WTC11 (cell line): ENCODE measurements at places on chromosomes 11 and 22.
A peak's percentile ranks its signal among the peaks of the same experiment; 100 is the strongest.

GRCh38 chr11:93735627-93736026 lies 5.7 kb downstream of the TAF1D start:
- no peak for DNase-seq

DNA sequence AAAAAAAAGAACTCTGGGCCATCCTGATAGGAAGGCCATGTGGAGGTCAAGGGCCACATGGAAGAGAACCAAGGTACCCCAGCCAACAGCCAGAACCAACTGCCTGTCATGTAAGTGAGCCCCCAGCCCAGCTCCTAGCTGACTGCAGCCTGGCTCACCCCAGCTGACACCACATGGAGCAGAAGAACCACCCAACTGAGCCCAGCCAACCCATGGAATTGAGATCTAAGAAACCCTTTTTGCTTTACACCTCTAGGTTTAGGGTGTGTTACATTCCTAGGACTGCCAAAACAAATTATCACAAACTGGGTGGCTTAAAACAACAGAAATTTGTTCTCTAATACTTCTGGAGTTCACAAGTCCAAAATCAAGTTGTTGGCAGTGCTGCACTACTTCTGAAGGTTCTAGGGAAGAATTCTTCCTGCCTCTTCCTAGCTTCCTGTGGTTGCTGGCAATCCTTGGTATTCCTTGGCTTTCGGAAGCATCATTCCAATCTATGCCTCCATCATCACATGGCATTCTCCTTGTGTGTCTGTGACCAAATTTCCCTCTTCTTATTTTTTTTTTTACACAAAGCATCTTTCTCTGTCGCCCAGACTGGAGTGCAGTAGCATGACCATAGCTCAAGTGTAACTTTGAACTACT lies 4.4 kb downstream of the C11orf86 start:
- DNase-seq = no peak

DNA sequence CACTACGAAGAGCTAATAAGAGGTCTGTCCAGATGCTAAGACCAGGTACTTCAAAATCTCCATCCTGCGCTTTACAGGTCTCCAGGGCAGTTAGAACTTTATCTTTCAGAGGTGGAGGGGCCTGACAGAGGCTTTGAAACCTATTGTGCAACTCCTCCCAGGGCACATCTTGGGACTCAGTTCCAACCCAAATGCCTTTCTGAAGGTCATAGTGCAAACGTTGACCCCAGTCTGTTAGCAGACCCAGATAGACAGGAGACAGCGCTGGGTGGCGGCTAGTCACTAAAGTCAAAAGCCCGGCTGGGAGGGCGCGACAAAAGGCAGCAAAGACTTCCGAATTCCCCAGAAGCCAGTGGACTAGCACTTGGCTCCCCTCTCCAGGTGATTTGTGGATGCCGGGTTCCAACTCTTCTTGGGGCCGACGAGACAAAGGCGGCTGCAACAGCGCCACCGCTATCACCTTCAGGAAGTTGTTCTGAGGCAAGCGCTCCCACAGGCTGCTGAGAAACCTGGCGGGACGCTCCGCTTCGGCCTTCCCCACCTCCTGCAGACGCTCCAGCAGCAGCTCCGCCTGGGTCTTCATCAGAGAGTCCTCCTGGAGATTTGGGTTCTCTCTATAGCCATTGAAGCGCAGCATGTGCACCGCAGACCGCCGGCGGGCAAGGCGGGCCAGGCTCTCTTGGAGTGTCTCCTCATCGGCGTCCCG lies 728 bp downstream of the FANCF start:
- peak; percentile 79 for DNase-seq

GRCh38 chr11:119491753-119492510 lies 69.0 kb upstream of the THY1 start:
- DNase-seq = no peak

- no peak for DNase-seq
Measured at GRCh38 chr11:109978895-109979294, 114.3 kb upstream of the ZC3H12C start.

DNA sequence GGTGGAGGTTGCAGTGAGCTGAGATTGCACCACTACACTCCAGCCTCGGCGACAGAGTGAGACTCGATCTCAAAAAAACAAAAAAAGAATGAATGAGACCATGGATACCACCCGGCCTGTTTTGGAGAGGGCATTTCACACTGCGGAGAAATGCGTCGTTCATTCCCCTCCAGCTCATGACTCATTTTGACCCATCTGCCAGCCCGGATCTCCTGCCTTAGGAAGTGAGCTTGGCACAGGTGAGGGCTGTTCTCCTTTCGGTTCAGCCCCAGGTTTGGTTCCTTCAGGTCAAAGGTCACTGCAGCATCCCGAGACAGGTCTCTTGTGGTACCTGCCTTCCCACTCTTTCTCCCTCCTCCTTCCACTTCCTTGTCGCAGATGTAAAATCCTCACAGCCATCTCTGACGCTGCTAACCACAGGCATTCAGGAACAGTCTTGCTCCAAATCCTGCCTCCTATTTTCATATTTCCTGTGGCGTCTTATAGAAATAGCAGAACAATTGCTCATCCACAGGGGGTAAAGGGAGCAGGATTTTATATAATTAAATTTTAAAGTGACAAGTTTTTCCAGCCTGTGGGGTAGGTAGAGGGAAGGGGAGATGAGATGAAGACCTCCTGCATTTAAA lies 517.9 kb downstream of the NTM start:
- no peak for DNase-seq

- DNase-seq = no peak
Measured at GRCh38 chr11:125593114-125593820, 615 bp downstream of the STT3A start.

GRCh38 chr22:19745155-19746101 lies 15.2 kb upstream of the TBX1 start:
- DNase-seq = no peak

DNA sequence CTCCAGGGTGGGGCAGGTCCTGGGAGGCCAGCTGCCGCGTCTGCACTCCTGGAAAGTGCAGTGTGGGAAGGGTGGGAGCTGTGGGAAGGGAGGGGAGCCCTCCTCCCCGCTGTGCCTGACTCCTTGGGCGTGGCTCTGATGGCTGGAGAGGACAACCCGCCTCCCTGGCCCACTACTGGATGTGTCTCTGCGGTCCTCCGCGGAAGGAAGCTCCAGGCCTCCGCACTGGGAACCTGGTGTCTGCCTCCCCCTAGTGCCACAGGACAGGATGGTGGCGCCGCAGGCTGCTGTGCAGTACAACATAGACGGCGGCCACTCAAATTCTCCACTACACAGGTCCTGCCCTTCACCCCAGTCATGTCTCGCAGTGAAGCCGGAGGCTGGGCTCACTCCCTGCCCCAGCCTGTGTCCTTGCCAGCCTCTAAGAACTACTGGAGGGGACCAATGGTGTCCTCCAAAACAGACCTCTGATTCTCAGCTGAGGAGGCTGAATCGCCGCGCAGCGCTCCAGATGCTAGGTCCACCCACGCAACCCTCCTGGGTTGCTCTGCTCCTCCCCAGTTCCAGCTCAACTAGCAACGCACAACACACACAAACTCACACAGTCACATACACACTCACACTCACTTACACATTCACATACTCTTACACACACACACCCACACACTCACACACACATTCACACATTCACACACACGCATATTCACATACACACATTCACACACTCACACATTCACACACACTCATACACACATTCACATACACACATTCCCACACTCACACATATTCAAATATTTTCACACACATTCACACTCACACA lies 12.4 kb upstream of the DSCAML1 start:
- peak; percentile 74 for DNase-seq

DNA sequence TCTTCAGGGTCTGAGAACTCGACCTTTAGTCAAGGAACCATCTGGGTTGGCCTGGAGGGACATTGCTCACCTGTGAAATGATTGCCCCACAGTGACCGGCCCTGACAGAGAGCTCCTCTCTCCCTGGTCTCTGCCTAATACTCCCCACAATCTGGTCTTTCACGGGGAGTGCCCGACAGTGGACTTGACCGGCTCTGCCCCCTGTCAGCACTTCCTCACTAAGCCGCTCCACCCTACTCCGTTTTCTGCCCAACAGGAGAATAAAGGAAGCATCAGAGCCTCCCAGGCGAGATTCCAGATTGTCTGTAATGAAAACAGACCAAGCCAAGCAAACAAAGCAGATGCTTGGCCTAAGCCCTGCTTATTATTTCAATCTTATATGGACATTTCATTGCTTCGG lies 87.8 kb downstream of the FBXO7 start:
- DNase-seq = no peak

GRCh38 chr22:35728639-35729308 lies 11.1 kb downstream of the APOL5 start:
- DNase-seq = no peak

DNA sequence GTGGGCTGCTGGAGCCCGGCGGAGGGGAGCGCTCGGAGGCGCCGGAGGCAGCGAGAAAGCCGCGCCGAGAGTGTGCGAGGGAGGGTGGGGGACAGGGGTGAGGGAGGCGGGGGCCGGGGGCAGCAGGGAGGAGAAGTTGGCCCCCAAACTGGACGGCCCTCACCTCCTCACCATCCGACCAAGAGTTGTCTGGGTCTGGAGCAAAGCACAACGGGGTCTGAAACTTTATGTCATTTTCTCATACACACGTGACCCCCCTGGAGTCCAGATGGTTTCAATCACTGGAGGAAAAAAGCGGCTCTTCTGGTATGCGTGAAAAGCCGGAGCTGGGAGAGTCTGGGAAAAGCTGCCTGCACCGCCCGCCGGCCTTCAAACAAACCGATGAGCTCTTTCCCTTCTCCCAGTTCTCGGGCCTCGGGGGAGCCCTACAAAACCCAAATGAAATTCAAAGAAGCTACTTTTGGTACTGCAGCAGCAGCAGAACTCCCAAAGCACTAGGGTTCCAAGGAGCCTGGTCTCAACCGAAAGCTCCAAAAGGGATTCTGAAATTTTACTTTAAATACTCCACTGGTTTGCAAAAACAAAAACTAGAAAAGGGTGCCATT lies 39.7 kb upstream of the AKIP1 start:
- peak; percentile 57 for DNase-seq

DNA sequence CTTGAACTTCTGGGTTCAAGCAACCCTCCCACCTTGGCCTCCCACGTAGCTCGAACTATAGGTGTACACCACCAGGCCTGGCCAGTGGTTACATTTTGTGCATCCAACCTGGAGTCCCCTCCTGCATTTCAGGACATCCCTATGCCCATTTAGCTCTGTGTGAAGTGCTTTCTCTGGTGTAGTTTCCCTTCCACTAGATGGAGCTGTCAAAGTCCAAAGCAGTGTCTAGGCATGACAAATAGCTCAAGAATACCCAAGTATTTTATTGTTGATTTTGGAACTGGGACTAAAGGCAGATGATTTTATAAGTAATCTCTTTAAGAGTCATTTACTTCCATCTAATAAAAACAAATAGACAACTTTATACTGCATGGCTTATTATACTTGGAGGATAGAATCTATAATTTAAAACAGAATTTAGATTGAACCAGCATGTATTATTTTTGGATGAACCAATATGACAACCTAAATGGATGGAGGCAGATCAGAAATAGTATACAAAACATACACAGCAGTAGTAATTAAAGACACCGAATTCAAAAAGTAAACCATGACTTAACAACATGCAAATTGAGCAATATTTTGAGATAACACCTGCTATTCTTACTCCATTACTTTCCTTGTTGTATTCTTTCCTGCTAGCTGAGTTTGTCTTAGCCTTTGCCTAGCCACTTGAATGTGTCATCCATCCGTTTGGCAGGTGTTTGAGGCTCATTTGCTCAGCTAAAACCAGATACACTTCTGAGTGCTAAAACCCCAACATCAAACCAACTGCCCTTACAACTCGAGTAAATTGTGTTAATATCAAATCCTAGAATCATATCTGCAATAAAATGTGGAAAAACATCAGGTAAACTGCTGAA lies 37.7 kb downstream of the EIF4ENIF1 start:
- DNase-seq = no peak

GRCh38 chr22:48100685-48101417 lies 1338.4 kb downstream of the TBC1D22A start:
- no peak for DNase-seq

GRCh38 chr11:45662665-45663485 lies 2.5 kb downstream of the CHST1 start:
- DNase-seq = no peak

DNA sequence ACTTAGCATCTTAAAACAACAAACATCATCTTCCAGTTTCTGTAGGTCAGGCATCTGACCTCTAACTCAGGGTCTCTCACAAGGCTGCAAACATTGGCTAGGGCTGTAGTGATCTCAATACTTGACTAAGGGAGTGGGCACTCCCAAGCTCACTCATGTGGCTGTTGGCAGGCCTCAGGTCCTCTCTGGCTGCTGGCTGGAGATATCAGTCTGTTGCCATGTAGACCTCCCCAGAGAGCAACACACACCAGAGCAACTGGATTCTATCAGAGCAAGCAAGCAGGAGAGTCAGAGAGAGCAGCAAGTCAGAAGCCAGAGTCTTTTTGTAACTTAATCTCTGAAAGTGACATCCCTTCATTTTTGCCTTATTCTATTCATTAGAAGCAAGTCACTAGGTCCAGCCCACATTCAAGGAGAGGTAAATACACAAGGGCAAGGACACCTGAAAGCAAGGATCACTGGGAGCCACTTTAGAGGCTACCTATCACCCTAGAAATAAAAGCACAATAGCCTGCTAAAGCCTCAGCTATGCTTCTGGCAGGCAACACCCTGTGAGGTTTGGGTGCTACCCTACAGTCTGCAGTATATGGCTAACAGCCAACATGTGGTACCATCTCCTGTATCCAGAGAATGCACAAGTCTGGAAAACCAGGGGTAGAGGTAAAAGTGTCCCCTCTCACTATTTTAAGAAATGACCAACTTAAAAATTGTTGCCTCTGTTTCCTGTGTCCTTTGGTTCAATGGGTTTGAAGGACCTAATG lies 33.5 kb upstream of the CD44 start:
- no peak for DNase-seq

- no peak for DNase-seq
Measured at GRCh38 chr11:94330789-94331188, 26.4 kb downstream of the IZUMO1R start.

- DNase-seq = no peak
Measured at GRCh38 chr11:66219846-66220565, 48.4 kb upstream of the RAB1B start.

DNA sequence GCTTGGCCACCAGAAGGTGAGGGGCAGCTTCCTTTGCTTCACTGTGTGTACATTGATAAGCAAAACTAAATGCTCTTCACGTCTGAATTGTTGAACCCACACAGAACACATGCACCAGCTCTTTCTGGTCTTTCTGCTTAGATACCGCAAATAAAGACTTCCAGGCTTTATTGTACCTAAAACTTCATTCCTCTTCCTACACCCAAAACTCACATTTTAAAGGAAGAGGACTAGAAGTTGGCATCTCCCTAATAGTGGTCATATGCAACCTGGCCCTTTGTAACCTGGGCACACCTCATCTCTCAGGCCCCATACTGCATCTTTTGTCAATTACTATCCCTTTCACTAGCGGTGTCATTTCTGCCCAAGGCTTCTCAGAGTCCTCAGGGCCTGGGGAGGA lies 5.9 kb downstream of the SLC17A6 start:
- DNase-seq = no peak

- no peak for DNase-seq
Measured at GRCh38 chr11:32435152-32435480, 223 bp downstream of the WT1 start.
